ENCODE measurements at places on chromosomes 3 and 15.

- no peak for DNase-seq
Observed at GRCh38 chr3:121436074-121436473, 109.7 kb downstream of the POLQ start.

DNA sequence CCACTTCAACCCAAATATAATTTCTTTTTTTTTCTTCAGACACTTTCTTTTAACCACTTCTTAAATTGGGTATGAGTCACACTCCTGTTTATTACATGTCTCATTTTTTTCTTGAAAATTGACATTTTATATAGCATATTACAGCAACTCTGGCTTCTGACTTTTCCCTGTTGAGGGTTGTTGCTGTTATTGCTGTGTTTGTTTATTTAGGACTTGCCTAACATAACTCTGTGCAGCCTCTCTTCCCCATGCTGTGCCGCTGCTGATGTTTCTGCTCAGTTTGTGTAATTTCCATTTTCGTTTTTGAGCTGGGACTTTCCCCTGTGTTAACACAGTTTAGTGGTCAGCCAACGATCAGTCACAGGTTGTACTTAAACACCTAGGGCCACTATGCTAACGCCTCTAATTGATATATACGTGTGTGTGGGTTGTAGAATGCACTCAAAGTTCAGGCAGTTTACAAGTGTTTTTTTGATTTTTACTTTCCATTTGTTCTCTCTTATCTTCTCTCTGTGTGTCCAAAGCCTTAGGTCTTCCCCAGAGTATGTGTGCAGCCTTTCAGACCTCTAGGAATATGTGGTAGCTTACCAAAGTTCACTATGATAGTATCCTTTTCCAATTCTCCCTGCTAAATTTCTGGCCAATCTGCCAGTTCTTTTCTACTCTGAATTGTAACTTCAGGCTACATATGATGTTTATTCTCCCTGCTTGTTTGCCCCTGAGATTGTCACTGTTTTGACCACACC lies 337.2 kb downstream of the ZBTB20 start:
- peak; percentile 60 for DNase-seq

GRCh38 chr3:112904786-112905185 lies 58.1 kb upstream of the CD200R1L start:
- DNase-seq: no peak

- no peak for DNase-seq
Observed at GRCh38 chr15:32972686-32973085, 221.8 kb downstream of the FMN1 start.

DNA sequence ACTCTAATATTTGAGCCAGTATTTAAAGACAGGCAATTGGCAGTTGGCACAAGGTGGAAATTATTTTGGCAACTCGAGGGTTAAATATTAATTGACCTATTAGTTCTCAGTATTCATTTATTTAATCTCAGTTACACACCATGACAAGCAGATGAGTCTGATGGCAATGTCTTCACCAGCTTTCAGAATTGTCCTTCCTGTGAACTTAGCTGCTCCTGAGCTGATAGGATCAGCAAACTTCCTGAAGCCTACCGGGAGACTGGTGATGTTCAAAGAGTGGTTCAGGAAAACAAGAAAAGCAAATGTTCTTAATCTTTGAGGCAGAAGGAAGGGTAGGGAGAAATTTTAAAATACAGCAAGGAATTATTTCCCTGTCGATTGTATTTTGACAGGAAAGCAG lies 522.2 kb downstream of the SOX2 start:
- DNase-seq: no peak

- DNase-seq: no peak
Observed at GRCh38 chr3:163916596-163917560, 1161.4 kb downstream of the SI start.

DNA sequence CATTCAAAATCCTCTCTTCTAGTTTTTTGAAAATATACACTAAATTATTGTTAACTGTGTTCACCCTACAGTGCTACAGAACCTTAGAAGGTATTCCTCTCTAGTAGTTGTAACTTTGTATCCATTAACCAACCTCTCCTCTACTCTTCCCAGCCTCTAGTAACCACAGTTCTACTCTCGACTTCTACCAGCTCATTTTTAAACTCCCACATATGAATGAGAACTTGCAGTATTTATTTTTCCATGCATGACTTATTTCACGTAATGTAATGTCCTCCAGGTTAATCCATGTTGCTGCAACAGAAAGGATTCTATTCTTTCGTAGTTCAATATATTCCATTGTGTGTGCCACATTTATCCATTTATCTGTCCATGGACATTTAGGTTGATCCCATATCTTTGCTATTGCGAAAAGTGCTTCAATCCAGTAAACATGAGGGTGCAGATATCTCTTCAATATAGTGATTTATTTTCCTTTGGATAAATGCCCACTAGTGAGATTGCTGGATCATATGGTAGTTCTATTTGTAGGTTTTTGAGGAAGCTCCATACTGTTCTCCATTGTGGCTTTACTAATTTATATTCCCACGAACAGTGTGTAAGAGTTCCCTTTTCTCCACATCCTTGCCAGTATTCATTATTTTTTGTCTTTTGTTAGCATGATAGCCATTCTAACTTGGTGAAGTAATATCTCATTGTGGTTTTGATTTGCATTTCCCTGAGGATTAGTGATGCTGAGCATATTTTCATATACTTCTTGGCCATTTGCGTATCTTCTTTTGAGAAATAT lies 113.7 kb upstream of the SMAD3 start:
- DNase-seq: no peak

DNA sequence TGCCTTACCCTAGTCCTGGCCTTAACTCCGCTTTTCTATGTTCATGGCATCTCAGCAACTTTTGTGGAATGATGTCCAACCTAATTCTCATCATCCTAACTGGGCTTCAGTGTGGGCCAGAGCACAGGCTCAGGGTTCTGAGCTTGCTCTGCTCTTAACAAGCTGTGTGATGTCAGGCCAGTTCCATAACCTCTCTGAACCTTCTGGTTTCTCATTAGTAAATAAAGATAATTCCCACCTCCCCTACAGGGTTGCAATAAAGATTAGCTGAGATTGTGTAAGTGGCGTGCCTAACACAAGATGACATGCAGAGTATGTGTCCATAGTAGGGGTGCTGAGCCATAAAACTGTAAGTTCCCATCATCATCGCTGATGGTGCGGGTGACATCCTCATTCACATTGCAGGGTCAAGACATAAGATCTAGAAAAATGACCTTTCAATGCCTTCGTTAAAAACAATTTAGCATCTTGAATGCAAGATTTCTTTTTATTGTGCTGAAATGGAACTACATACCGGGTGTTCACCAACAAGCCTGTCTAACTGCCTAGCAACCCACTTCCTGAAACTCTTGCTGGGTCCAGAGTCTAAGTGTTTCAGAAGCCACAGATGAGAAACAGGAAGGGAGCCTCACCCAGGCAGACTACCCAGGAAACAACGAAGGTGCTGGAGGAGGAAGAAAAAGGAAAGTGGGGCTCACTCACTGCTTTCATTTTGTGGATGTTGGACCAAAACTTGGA lies 36.2 kb downstream of the CDCP1 start:
- DNase-seq: no peak

- DNase-seq: no peak
Observed at GRCh38 chr15:93683651-93684050, 547.7 kb upstream of the MCTP2 start.

- no peak for DNase-seq
Observed at GRCh38 chr15:52760562-52760961, 29.6 kb downstream of the ONECUT1 start.

- no peak for DNase-seq
Observed at GRCh38 chr3:197907196-197907595, 42.8 kb upstream of the RPL35A start.

- no peak for DNase-seq
Observed at GRCh38 chr15:51267051-51267702, 71.2 kb downstream of the CYP19A1 start.

DNA sequence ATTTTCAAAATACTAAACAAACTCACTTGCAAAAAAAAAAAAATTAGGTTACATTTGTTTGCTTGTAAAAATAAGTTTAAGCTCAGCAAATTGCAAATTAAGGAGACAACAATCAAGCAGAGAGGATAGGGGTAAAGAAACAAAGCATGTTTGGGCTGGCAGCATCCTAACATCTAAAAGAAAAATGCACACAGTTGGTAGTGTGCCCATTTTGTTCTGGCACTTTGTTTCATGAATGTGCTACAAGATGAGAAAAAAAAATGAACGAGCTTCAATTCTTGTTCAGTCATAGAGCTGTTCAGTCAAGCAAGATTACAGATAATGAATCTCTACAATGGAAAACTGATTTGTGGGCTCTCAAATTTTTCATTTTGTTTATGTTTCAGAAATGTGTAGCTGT lies 17.7 kb upstream of the ZBBX start:
- no peak for DNase-seq

- DNase-seq: no peak
Observed at GRCh38 chr3:120460862-120461261, 10.1 kb upstream of the FSTL1 start.

GRCh38 chr15:39720621-39721611 lies 61.7 kb downstream of the FSIP1 start:
- DNase-seq: no peak

DNA sequence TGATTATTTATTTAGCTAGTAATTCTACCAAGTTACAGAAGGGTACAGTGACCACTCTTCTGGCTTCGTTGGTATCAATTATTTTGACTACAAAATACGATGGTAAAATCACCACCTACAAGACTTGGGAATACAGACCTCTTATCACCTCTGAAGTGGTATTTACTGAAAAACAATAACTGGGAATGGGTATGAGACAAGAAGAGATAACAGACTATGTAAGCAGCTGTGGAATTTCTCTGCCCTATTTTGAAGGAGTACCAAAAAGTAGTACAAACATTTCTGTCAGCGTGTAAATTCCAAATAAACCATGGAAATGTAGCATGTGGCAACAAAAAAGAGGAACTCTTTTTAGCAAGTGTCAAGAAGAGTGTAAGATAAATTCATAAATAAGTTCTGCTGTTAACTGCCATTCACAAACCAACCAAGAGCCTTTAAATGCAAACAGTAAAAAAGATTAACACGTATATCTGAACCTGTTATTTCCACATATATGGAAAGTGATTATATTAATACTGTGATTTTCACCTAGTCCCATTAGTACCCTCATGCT lies 77.0 kb upstream of the SLC12A8 start:
- no peak for DNase-seq

GRCh38 chr3:147945968-147946519 lies 536.9 kb downstream of the ZIC1 start:
- DNase-seq: peak; percentile 95

- no peak for DNase-seq
Observed at GRCh38 chr3:52146189-52146588, 8.0 kb downstream of the POC1A start.

DNA sequence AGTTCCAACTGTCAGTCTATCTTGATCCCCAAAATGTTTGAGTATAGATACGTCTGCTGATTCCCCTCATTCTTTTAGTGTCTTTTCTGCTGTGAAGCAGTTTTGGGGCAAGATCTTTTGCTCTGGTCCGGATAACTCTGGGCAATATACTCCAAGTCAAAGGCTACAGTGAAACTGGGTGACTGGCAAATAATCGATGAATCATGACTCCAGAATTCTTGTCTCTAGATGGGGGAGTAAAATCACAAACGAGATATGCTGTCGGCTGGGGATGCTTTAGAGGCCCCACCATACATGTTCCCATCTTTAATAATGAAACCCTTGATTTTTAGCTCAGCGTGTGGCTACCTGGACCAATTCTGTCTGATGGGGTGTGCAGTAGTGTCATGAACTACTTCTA lies 76.5 kb downstream of the KLF13 start:
- no peak for DNase-seq

DNA sequence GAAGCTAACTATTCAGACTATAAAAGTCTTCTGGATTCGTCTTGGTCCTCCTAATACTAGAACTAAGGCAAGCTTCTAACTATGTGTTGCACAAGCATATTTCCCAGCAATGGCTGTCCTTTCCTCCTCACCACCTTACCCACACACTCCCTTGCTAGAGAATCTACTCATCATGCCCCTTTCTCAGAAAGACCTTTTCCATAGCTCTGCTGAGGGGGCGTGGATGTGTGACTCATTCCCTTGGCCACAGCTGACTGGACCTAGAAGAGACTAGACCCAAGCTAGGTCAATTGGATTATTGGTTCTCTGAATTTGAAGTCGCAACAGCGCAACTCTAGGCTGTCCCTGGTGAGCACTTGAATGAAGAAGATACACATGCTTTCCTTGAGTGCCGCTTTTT lies 47.1 kb downstream of the ERC2 start:
- DNase-seq: no peak

DNA sequence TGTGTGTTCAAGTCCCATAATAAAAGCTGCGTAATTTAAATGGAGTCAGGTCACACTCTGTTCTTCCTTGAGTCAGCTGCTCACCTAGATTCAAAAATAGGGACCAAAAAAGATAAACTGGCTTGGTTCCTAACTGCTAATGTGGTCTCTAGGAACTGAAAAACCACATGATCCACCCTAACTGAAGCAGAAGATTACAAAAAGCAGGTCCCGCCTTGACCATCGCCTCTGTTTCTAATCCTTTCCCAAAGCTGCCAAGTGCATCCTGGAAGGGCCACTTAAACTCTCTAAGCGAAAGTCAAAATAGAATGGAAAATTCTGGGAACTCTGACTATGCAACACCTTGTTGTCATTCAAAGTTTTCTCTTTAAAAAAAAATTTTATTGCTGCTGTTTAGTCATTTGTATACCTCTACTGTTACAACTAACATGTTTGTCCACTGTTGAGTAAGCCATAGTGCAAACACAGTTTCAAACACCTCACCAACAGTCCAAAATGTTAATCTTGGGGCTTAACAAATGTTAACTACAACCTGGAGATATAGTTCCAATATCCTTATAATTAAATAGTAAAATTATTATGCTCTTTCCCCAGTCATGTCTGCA lies 88.9 kb upstream of the THBS1 start:
- DNase-seq: no peak

- no peak for DNase-seq
Observed at GRCh38 chr3:123584284-123584987, 417 bp downstream of the HACD2 start.

DNA sequence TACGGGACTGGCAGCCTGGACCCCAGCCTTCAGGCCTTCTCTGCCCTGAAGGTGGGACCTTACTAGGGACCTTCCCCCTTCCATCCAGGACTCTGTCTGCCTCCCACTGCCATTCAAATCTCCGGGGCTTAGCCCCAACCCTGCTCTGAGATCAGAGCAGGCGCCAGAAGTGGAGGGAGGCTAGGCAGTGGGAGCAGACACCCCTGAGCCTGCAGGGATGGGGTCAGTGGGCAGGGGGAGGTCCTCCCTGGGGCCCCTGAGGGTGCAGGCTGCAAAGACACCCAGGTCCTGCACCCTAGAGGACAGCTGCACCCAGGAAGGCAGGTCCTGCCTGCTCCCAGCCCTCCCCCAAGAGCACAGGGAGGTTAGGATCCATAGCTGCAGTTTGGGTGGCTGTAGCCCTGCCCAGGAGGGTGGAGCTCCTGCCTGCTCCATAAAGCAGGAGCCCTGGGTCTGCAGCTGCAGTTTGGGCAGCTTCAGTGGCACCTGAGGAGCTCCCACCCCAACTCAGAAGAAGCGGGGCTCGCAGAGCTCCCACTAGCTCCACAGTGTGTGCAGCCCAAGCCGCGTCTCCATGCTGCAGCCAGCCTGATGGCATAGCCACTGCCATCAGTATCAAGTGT lies 8.1 kb upstream of the POC1A start:
- DNase-seq: no peak

Measured in smooth muscle cell of the brain vasculature (primary cell).